ENCODE measurements at places on chromosomes 6 and 20. TPM values are rescaled to one million over a fixed set of nuclear protein-coding genes. Genes with fewer than 3 reads are reported as not detected.

GRCh38 chr20:3282271-3283221, 43.6 kb upstream of the SLC4A11 start:
- DNase-seq = no peak

GRCh38 chr6:40299681-40300080, 287.5 kb downstream of the LRFN2 start:
- no peak for DNase-seq

GRCh38 chr20:39605361-39605760, 643.2 kb downstream of the DHX35 start:
- no peak for DNase-seq

- peak; percentile 39 for DNase-seq
Measured at GRCh38 chr6:15389084-15389764, 143.4 kb downstream of the JARID2 start.

Gene SIM1
- 3.4 TPM for polyA plus RNA-seq

DNA sequence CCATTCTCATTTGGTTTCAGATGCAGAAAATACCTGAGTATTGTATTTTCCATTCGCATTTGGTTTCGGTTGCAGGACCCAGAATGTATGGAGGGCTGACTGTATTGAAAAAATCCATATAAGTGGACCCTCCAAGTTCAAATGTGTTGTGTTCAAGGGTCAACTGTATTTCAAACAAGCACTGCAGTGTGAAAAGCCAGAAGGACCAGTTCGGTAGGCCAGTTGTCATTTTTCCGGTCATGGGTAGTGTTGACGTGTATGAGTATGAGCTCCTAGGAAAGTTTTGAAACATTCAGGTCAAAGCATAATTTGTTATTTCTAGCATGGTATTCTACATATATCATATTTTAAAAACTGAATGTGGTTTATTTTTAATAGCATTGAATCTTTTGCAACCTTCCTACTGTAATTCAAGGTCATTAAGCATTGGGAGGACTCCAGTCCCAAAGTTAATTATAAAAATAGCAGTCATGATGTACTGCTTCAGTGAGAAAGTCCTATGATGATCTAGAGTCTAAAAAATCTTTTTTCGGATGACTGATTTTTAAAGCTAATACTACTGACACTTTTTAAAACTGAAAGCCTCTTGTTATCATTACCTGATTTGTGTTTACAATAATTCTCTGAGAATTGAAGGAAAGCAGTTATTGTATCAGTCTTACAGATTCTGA, 18.9 kb downstream of the NHSL1 start:
- DNase-seq = no peak

Gene ARHGAP40
- polyA plus RNA-seq = 0.57 TPM

DNA sequence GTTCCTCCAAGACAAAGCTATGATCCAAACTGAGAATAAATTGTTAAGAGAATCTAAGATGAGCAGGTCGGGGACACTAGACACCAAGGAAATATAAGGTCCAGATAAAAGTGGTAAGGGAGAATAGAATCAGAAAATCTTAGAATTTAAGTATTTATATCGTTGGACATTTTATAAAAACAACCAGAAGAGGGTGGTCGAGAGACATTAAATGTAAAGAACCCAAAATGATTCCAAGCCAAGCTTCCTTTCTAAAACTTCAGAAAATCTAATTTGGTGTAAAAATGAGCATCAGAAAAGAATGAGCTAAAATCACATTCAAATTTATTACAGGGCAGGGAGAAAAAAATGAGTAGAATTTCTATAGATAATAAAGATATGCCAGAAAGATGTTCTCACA, 97.8 kb upstream of the OGFRL1 start:
- DNase-seq = peak; percentile 23

Gene GNL1
- 73.4 TPM for polyA plus RNA-seq

DNA sequence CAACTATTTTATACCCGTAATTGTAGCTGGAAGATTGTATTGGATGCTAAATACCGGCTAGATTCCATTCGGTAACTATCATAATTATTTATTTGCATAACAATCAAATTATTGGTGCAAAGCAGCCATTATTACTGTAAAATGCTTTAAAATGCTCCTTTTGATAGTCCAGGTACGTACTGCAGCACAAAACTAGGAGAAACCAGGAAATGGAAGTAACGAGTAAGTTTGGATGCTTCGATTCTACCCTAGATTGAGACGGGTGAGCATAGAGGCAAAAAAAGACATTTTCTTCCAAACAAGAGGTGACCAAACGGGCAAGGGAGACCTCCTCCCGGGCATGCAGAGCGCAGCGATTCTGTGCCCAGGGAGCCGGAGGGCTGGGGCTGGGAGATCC, 469 bp upstream of the XRN2 start:
- DNase-seq = peak; percentile 12

Gene CTCFL
- 0.40 TPM for polyA plus RNA-seq

- no peak for DNase-seq
Measured at GRCh38 chr20:17617212-17617867, 47.5 kb downstream of the DSTN start.

Gene GMNN
- polyA plus RNA-seq = 20.5 TPM

GRCh38 chr20:58880994-58881752, 28.7 kb downstream of the GNAS start:
- no peak for DNase-seq

DNA sequence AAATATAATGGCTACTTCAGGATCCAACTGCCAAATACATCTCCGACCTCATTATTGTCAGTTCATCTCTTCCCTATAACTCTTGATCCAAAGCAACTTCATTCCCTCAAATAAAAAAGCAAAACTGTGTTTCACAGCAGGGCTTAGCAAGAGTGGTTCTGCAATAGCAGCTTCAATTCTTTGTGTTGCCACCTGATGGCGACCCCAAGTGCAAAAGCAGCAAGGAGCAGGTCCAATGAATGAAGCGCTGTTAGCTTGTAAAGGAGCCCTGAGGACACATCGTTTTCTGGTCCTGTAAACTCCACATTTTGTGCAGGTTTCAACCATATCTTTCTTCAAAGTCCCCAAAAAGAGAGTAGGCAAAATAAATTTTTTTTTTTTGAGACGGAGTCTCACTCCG, 19.6 kb downstream of the RTN4IP1 start:
- DNase-seq = peak; percentile 25

Gene TSHZ2
- polyA plus RNA-seq = 7.9 TPM

Gene SEMG1
- polyA plus RNA-seq = not detected

DNA sequence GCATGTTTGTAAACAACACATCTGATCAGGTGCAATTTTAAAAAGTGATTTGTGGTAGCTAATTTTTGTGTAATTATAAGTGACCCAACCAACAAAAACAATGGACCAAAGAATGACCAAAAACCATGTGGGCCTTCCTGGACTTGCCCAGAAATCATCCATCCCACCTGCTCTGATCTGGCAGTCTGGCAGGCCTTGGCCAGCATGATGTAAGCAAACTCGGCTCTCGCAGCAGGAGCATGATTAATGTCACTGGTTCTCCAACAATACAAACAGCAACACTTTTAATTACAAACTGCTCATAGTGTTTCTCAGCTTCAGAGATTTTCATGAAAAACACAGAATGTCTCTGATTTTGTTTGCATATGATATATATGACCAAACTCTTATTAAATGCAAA, 16.1 kb downstream of the TP53INP2 start:
- DNase-seq = no peak

Gene POU5F1
- polyA plus RNA-seq = not detected

DNA sequence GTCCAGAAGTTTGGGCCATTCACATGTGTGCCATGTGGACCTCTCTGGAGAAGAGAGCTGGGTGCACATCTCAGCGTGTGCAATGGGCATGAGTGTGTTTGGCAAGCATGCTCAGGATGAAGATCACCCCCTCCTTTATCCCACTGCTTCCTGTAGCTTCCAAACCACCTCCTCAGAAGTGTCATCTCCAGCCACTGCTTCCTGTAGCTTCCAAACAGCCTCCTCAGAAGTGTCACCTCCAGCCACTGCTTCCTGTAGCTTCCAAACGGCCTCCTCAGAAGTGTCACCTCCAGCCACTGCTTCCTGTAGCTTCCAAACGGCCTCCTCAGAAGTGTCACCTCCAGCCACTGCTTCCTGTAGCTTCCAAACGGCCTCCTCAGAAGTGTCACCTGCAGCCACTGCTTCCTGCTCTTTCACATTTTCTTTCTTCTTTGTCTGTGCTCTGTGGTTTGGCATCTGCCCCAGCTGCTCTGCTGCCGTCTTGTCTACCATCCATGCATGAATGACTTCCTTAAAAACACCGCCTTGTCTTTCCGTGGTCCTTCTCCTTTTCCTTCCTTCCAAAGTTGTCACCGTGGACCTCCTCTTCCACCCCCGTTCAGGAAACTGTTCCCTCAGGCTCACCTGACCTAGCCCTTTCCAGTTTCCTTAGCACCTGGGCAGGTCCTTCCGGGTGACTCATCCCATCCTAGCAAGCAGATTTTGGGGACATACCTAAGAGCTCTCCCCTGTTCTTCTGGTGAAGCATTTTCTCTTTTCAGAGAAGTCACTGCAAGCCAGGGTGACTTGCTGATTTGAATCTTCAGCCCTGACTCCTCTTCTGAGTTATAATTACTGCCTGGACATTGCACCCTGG, 43.5 kb upstream of the TIAM2 start:
- DNase-seq = no peak

Data from muscle of back (tissue), 13 donors.